CD4-positive, alpha-beta T cell (primary cell): ENCODE measurements at places on chromosomes 2 and 18. TPM values are rescaled to one million over a fixed set of nuclear protein-coding genes. Genes with fewer than 3 reads are reported as not detected.
A peak's percentile ranks its signal among the peaks of the same experiment; 100 is the strongest.

GRCh38 chr2:160264308-160264707 lies 64.2 kb upstream of the ITGB6 start:
- H3K36me3 ChIP-seq = no peaks in the 10 kb centered on the region
- H3K27me3 ChIP-seq = no peaks in the 10 kb centered on the region
- H3K27ac ChIP-seq = no peak overlapping the region
- peaks cover 14% of the 10 kb centered on the region for H3K4me1 ChIP-seq
- H3K4me3 ChIP-seq = no peak overlapping the region

GRCh38 chr2:96505231-96505889 lies at the start of gene NEURL3:
Gene NEURL3, minus strand, starts transcription at chr2:96505357. Its CDS starts 71 bp downstream, at chr2:96505286.
- H3K4me1 ChIP-seq = peaks cover 37% of the 10 kb centered on the region
- H3K4me3 ChIP-seq = no peak within 1 kb of the TSS
- no peaks in the 10 kb centered on the region for H3K36me3 ChIP-seq
- DNase-seq = no peak

DNA sequence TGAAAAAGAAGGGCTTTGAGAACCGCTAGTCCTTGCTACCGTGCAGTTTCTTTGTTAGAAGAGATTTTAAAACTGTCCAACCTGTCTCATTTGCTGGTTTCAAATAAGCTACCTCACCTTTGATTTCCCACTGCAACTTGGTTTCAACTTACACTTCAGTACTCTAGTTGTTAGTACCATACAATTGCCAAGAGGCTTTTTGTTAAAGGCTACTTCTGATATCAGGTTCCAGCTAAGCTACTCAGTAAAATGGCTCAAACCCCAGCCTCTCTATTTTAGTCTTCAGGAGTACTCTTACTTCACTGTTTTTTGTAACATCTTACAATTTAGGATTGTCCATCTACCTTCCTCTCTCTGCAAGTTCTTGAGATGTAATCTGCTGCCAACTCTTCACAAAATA lies 91.6 kb downstream of the INO80D start:
- no peak overlapping the region for H3K27ac ChIP-seq
- no peaks in the 10 kb centered on the region for H3K27me3 ChIP-seq
- peaks cover 18% of the 10 kb centered on the region for H3K36me3 ChIP-seq
- H3K4me1 ChIP-seq = no peaks in the 10 kb centered on the region

- H3K36me3 ChIP-seq = no peaks in the 10 kb centered on the region
- DNase-seq = no peak
- no peak overlapping the region for H3K4me3 ChIP-seq
- peak overlapping the region; percentile 79 for H3K27ac ChIP-seq
Measured at GRCh38 chr18:12885500-12885899, 1.5 kb upstream of the PTPN2 start.

The SLC39A10 gene
- total RNA-seq = 38.2 TPM

DNA sequence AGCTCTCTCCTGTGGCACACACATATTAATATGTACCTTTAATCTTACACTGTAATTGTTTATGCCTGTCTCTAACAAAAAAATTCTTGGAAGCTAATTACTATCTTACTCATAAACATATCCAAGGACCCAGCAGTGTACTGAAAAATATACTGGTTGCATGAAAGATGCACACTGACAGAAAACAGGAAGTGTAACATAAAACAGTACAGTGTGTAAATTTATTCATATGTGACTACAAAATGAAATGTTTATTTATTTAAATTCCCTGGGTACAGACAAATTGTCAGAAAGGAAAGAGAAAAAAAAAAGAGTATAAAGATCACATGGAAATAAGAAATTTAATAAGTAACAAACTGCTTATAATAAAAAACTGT lies 28.5 kb downstream of the TMEM131 start:
- DNase-seq = no peak
- peaks cover 11% of the 10 kb centered on the region for H3K4me1 ChIP-seq
- no peak overlapping the region for H3K4me3 ChIP-seq
- no peak overlapping the region for H3K27ac ChIP-seq
- no peaks in the 10 kb centered on the region for H3K27me3 ChIP-seq

DNA sequence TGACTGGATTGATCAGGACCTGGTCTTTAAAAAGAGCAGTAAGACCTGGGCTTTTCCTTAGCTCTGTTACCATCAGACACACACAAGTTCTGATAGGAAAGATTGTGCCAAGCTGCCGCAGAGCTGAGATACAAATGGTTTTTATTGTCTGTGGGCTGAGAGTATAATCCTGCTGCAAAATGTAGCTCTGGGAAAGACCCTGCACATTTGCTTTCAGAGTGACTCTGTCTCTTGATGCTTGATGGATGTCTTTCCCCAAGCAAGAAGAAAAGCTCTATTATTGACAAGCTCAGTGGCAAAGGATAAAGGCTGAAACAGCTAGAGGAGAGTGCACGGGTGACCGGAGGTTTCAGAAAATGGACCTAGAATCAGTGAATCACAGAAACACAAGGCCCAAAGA lies 95.3 kb upstream of the PARD3B start:
- no peak overlapping the region for H3K4me3 ChIP-seq
- H3K4me1 ChIP-seq = no peaks in the 10 kb centered on the region

DNA sequence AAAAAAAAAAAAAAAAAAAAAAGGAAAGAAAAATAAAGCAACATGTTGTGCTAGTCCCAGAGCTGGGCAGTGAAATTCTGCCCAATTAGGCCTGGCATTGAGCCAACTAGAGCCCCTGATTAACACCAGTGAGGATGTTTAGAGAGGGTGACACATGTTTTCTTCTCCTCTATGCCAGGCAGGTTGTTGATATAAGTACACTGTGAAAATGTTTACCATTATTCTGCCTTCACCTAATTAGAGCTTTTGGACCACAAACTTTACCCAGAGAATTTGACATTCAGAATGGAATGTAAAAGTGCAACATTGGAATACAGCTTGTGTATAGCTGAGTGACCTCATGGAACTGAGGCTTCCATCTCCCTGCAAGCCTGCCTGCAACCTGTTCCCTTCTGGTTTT lies 95.9 kb upstream of the MSH2 start:
- no peaks in the 10 kb centered on the region for H3K36me3 ChIP-seq
- H3K4me3 ChIP-seq = no peak overlapping the region
- no peak for DNase-seq
- no peak overlapping the region for H3K27ac ChIP-seq
- H3K27me3 ChIP-seq = no peaks in the 10 kb centered on the region

- H3K27ac ChIP-seq = no peak overlapping the region
- no peaks in the 10 kb centered on the region for H3K4me1 ChIP-seq
- no peak for DNase-seq
- no peak overlapping the region for H3K4me3 ChIP-seq
Measured at GRCh38 chr2:23414871-23415270, 29.9 kb downstream of the KLHL29 start.

- DNase-seq = no peak
- H3K4me1 ChIP-seq = no peaks in the 10 kb centered on the region
- H3K36me3 ChIP-seq = no peaks in the 10 kb centered on the region
- H3K27me3 ChIP-seq = no peaks in the 10 kb centered on the region
Measured at GRCh38 chr2:88603146-88603545, 24.1 kb downstream of the EIF2AK3 start.

GRCh38 chr2:70995426-70995729 lies 705 bp upstream of the TEX261 start:
- H3K27ac ChIP-seq = peak overlapping the region; percentile 26
- DNase-seq = peak; percentile 49
- H3K4me1 ChIP-seq = peaks cover 33% of the 10 kb centered on the region

The MRO gene
- not detected for total RNA-seq

- no peaks in the 10 kb centered on the region for H3K27me3 ChIP-seq
- H3K27ac ChIP-seq = no peak overlapping the region
- DNase-seq = no peak
- peaks cover 71% of the 10 kb centered on the region for H3K4me1 ChIP-seq
- peaks cover 7% of the 10 kb centered on the region for H3K36me3 ChIP-seq
Measured at GRCh38 chr2:10345126-10345525, 42.4 kb downstream of the HPCAL1 start.

GRCh38 chr2:111927723-111928122 lies 29.3 kb downstream of the MERTK start:
- no peaks in the 10 kb centered on the region for H3K27me3 ChIP-seq
- H3K36me3 ChIP-seq = no peaks in the 10 kb centered on the region
- H3K4me1 ChIP-seq = no peaks in the 10 kb centered on the region
- no peak overlapping the region for H3K4me3 ChIP-seq
- H3K27ac ChIP-seq = no peak overlapping the region

DNA sequence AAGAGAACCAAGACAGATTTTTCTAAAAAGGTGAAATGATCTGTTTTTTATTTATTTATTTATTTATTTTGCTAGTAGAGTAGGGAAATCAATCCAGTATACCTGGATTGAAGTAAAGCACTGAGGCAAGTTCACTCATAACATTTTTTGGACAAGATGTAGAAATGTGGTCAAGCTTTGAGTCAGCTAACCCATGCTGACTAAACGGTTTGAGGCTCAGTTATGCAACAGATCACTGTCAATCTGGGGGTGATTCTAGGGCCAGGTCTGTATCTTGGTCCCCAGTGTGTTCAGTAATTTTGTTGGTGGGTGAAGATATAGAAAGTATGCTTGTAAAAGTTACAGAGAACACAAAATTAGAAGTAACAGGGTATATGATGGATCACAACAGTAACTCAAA lies 60.2 kb downstream of the RMDN2 start:
- no peak overlapping the region for H3K4me3 ChIP-seq
- no peak overlapping the region for H3K27ac ChIP-seq
- H3K27me3 ChIP-seq = no peaks in the 10 kb centered on the region

DNA sequence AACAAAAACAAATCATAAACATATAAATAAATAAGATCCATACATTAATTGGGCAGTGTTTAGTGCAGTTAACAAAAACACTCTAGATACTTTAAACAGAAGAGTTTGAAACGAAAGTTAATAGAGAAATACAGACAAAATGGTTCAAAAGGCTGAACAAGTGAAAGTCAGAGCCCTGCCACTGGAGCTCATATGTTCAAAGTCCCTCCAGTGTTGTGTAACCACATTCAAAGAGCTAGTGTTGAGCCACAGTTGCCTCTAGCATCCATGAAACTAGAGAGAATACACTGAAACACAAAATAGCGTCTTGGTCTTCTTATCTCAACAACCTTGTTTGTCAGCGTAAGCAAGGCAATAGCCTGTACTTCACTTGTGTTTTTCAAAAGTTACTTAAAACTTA lies 1309.8 kb upstream of the NRXN1 start:
- H3K4me1 ChIP-seq = no peaks in the 10 kb centered on the region
- H3K27ac ChIP-seq = no peak overlapping the region
- no peak overlapping the region for H3K4me3 ChIP-seq

DNA sequence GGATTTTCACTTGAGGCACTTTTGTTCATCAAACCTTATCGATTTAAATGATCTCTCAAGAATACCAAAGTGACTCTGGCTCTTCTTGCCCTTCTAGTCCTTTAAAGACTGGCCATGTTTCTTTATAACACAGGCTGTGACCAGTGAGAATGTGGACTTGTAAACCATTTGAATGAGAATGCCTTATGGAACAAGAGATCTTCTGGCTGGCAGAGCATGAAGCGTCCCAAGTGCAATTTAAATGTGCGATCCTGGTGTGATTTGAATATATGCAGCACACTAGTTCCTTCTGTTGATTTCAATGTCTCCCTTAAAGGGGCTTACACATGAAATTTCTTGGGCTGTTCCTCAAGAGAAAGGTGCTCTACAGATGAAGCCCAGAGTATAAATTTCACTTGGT lies 262.4 kb upstream of the CCDC68 start:
- H3K36me3 ChIP-seq = no peaks in the 10 kb centered on the region
- no peaks in the 10 kb centered on the region for H3K27me3 ChIP-seq
- no peak for DNase-seq
- H3K27ac ChIP-seq = no peak overlapping the region
- H3K4me3 ChIP-seq = no peak overlapping the region
- H3K4me1 ChIP-seq = no peaks in the 10 kb centered on the region

The SAG gene
- total RNA-seq = 0.03 TPM

DNA sequence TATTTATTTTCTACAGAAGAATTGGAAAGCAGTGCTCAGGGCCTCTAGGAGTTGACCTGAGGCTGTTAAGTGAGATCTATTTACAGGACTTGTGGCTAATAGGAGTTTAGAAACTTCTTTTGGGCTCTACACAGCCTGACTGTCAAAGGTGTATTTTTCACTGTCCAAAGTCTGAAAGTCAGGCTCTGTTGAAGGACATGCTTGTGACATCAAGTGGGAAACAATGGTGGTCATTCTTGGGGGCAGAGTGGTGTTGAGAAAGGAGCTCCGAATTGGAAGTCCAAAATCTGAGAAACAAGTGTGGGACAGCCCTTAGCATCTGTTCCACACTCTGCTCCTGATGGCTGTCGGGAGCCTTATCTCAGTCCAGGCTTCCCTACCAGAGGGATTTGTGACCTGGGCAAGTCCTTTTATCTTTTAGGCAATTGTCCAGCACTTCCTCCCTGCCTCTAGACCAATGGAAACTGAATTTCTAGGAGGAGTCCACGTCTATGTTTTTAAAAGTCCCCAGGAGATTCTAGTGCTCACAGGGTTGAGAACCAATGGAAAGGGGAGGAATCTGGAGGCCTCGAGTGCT lies 76.4 kb downstream of the LIPG start:
- H3K27ac ChIP-seq = no peak overlapping the region
- H3K36me3 ChIP-seq = no peaks in the 10 kb centered on the region
- no peak overlapping the region for H3K4me3 ChIP-seq

The TUBB8B gene
- total RNA-seq = not detected

The MIB1 gene
- 13.6 TPM for total RNA-seq

GRCh38 chr2:9737053-9737875 lies 106.0 kb upstream of the TAF1B start:
- peaks cover 46% of the 10 kb centered on the region for H3K4me1 ChIP-seq
- no peak overlapping the region for H3K4me3 ChIP-seq
- no peaks in the 10 kb centered on the region for H3K27me3 ChIP-seq
- H3K36me3 ChIP-seq = no peaks in the 10 kb centered on the region
- H3K27ac ChIP-seq = no peak overlapping the region

The MOGAT1 gene
- not detected for total RNA-seq

- H3K27me3 ChIP-seq = no peaks in the 10 kb centered on the region
- peaks cover 31% of the 10 kb centered on the region for H3K4me1 ChIP-seq
- no peak for DNase-seq
- peak overlapping the region; percentile 90 for H3K27ac ChIP-seq
- peaks cover 6% of the 10 kb centered on the region for H3K36me3 ChIP-seq
Measured at GRCh38 chr2:127527001-127527804, 914 bp upstream of the IWS1 start.

GRCh38 chr2:221845021-221845365 lies 272.9 kb upstream of the EPHA4 start:
- no peak for DNase-seq
- H3K27me3 ChIP-seq = no peaks in the 10 kb centered on the region
- H3K4me3 ChIP-seq = no peak overlapping the region
- H3K27ac ChIP-seq = no peak overlapping the region
- no peaks in the 10 kb centered on the region for H3K4me1 ChIP-seq

The GPR17 gene
- total RNA-seq = not detected

DNA sequence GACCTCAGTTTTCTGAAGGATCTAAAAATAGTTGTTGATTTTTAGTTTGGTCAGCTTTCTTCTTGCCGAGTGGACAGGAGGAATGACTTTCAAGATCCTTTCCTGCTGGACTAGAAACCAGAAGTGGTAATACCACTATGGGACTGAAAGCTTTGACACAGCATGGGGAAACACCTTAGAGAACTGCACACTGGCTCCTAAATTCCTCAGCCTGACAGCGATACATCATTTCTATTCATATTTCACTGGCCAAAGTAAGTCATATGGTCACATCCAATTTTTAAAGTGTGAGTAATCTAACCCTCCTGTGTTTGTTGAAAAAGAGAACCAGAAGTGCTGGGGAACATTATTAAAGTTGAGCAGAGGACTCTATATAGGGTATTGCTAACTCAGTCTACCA lies 244.7 kb upstream of the MMADHC start:
- H3K27me3 ChIP-seq = no peaks in the 10 kb centered on the region
- no peaks in the 10 kb centered on the region for H3K36me3 ChIP-seq
- H3K4me3 ChIP-seq = no peak overlapping the region
- H3K27ac ChIP-seq = no peak overlapping the region

- H3K27ac ChIP-seq = no peak overlapping the region
- H3K36me3 ChIP-seq = no peaks in the 10 kb centered on the region
- H3K4me3 ChIP-seq = no peak overlapping the region
- no peaks in the 10 kb centered on the region for H3K4me1 ChIP-seq
- DNase-seq = no peak
Measured at GRCh38 chr2:238901461-238902057, 53.7 kb downstream of the TWIST2 start.
